ENCODE measurements at places on chromosomes 11 and 22.

DNA sequence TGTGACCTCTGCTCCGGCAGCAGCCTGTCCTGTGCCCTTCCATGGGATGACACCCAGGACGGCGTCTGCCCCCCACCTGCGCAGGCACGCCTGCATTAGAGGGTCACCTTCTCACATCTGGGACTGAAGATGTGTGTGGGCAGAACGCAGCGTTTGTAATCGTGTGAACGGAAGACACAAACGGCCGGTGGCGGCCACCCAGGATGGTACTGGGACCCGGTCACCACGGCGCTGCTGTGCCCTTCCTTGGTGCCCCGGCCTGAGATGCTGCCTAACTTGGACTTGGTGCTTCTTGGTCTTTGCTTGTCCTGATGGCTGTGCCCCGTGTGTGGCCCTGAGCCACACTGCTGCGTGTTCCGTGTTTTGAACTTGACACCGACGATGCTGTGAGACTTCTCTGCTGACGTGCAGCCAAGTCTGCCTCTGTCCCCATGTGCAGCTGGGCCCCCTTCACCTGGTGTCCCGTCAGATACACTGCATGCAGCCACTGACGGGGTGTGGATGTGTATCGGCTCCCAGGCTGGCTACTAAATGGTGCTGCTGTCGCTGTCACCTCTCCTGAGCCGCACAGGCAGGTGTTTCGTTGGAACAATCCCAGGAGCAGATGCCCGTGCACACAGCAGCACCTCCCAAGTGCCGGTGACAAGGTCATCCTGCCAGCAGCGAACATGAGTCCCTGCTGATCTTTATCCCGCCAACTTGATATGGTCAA is 21.4 kb downstream of the YPEL1 start:
- DNase-seq = no peak

DNA sequence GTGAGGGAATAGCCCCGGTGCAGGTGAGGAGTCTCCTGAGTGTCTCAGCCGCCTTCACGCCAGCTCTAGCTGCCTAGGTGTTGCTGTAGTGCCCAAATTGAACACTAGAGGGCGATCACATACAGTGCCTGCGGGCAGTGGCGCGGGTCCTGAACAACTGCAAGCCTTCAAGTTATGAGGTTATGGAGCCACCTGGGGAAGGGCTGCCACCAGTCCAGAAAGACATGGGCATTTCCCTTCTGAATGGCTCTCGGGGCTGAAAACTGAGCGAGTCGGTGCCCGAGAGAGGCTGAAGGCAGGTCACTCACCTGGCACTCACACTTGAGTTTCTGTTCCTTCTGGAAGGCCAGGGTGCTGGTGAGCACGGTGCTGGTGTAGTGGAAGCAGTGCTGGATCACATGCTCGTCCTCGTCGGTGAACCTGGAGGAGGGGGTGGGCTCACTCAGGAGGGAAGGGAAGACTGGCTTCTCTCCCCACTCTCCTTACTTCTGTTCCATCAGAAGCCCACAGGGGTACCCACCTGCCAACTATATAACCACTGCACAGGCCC is 88.4 kb downstream of the PDE2A start:
- DNase-seq = peak; percentile 75

- no peak for DNase-seq
Observed at GRCh38 chr22:39724857-39725256, 154.3 kb downstream of the CACNA1I start.

GRCh38 chr11:68825571-68825970 is 16.1 kb downstream of the CPT1A start:
- DNase-seq = no peak

GRCh38 chr11:36034551-36035331 is 90.9 kb downstream of the LDLRAD3 start:
- DNase-seq = no peak

DNA sequence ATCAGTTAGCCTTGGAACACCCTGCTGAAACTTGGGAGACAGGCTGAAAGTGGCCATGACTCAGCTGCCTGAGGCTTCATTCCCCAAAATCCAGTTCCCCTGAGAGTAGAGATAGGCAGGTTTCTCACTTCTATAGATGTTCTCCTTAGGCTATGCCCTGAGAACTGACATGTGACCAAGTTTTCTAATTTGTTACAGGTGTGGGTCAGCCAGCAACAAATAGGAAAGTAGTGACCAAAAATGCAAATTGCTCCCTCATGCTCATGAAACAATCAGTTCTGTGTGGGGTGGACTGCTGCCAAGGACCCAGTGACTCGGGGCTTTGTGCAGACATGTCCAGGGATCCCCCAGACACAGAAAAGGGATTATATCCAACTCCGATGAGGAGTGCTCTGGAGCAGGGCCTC is 7.3 kb upstream of the CCDC15 start:
- no peak for DNase-seq

GRCh38 chr11:87351676-87352075 is 313.9 kb downstream of the TMEM135 start:
- no peak for DNase-seq
